Stimulated activated CD4-positive, alpha-beta T cell treated with anti-CD3 and anti-CD28 coated beads, Interleukin-2, amount 100 ng/mL, for 4 hours (primary cell): ENCODE measurements at places on chromosomes 3 and 15.
A peak's percentile ranks its signal among the peaks of the same experiment; 100 is the strongest.

DNA sequence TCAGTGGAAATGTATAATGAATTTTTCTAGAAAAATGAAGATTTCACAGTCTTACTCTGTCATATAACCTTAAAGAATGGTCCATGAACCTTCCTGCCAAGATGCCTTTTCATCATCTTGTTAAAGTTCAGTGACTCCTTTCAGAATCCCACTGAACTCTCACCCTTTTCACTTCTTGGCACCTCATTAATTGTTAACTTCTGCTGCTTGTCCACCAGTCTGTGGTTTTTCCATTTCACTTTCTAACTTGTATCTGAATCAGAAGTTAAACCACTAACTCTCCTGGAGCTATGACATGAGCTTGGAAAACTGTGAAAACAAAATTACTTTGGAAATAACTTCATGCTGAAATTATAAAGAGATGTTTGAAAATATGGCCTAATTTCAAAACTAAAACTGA lies 281.2 kb upstream of the ALCAM start:
- no peak for DNase-seq

DNA sequence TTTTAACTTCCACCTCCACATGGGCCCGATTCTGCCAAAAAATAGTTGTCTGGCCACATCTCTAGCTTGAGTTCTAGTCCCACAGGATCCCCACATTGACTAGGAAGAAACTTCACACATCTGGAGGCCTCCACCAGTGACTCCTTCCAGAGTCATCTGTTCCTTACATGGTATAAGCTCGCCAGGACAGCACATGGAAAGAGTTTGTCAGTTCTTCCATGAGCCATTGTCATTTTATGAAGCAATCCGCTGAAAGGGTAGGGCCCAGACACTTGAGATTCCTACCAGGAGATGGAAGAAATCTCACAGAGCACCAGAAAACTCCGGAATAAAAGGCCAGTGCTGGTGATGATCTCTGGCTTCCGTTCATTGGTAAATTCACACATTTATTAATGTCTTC lies 350.5 kb upstream of the ICE2 start:
- no peak for DNase-seq

DNA sequence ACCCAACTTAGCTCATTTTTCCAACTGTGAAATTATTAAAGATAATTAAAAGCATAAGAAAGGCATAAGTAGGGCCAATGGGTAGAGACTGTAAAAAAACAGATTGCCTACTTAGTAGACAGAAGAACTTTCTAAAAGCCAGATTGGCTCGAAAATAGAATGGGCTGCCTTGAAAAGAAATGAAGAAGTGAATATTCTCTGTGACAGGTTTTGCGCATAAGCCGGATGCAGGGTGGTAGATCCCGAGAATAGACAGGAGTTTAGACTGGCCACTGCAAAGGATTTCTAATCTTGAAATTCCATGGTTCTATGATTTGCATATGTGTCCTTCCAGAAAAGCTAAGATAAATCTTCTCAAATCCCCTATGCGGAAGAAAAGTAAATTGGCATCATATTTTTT lies 173.3 kb upstream of the ICE2 start:
- DNase-seq = no peak

- DNase-seq = no peak
Measured at GRCh38 chr3:124137216-124137615, 145.3 kb upstream of the ROPN1 start.

- DNase-seq = no peak
Measured at GRCh38 chr3:158748237-158748828, 16.1 kb upstream of the RARRES1 start.

DNA sequence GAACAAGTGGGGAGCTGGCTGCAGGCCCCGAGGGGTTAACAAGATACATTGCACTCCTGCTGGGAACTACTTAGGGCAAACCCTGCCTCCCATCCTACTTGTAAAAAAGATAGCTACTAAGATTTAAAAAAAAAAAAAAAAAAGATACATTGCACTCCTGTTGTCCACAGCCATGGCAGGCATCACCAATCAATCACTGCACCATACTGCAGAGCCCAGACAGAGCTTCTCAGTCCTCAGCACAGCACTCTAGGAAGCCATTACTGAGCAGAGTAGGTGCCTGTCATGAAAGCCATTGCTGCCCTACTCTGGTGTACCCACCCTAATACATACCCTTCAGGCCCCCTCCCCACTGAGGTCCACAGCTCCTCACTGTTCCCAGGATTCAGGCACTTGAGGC lies 64.8 kb downstream of the RASGRF1 start:
- no peak for DNase-seq

- no peak for DNase-seq
Measured at GRCh38 chr3:189588475-189589178, 42.6 kb upstream of the TP63 start.

GRCh38 chr15:72463702-72464101 lies 10.4 kb upstream of the ARIH1 start:
- no peak for DNase-seq

DNA sequence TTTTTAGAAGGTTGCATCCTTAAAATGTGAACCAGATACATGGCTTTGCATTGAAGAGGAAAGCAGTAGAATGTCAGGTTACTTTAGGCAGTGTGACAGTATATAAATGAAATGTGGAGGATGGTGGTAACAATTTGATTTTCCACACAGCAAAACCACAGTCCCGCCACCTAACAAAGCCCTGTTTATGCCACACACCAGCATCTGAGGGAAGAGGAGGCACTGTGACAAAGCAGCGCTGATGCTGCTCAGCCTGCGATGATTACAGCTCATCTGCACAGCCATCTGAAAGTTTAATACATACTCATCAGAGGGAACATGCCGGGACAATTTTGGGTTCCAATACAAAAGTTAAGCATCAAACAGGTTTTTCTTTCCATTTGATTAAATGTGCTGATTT lies 8.9 kb downstream of the RNF7 start:
- no peak for DNase-seq

DNA sequence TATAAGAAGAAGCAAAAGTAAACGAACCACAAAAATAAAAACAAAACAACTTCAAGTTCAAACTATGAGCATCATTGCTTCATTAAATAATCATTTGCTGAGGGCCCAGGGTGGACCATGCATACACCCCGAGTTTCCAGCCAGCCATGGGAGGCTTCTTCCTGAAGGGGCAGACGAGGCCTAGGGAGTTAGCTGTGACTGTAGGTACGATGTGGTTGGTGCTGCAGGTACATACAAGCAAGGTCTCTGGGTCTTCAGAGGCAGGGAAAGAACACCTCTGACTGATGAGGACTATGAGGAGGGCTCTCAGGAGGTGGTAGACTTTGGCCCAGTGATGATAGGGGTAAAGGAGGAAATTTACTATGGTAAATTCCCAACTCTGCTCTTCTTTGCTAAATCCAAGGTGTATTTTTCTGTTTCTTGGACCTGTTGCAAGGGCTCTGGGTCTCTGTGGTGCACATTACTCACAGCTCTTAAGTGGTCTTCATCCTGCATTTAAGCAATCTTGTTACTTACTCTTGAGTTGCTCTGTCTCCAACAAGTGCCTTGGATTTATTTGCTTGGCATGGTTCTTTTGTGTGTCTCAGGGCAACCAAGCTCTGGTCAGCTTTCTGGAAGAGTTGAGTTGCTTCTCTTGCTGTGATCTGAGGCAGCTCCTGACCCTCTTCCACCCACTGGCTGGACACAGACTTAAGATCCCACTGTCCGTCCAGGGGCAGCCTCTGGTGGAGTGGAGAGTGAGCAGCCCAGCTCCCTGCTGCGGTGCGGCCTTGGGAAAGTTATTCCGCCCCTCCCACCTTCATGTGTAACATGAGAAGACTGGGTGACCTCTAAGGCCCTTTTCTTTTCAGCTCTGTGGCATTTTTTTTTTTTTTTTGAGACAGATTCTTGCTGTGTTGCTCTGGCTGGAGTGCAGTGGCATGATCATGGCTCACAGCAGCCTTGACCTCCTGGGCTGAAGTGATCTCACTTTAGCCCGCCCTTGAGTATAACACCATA lies 56.1 kb upstream of the KIF23 start:
- DNase-seq = no peak

DNA sequence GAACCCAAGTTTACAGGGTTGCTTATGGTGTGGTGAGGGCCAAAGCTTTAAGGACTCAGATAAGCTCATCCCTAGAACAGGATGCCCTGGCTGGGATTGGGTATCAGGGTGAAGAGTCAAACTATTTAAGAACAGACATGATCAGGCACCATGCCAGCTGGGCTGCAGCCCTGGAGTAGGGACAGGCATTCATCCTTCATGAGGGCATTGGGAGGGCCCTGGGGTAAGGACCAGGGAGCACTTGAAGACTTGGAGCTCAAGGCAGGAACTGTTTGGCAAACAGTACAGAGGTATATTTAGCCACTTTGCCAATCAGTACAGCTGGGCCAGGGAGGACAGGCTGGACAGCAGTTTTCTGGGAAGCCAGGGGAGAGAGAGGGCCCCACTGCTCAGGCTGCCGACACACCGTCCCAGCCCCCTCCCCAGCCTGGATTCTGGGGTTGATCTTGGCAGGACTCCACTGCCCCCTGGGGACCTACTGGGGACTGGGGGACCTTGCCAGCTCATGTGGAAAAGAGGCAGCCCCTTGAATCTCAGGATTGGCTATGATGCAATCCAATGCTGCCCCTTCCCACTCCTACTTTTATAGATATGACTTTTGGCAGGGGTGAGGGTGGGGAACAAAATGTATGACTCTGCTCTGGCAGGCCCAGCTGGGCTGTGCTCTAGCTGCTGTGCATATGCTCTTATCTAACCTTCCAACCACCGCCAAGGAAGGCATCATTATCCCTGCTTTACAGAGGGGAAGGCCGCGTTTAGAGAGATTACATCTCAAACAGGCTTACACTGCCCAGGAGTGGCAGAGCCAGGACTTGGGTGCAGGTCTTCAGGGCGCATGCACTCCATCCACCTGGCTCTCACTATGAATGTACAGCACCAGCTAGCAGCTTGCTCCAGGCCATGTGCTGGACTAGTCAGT lies 2.3 kb downstream of the PLA2G4E start:
- DNase-seq = no peak

GRCh38 chr15:75732809-75733451 lies 20.3 kb upstream of the CSPG4 start:
- peak; percentile 16 for DNase-seq

DNA sequence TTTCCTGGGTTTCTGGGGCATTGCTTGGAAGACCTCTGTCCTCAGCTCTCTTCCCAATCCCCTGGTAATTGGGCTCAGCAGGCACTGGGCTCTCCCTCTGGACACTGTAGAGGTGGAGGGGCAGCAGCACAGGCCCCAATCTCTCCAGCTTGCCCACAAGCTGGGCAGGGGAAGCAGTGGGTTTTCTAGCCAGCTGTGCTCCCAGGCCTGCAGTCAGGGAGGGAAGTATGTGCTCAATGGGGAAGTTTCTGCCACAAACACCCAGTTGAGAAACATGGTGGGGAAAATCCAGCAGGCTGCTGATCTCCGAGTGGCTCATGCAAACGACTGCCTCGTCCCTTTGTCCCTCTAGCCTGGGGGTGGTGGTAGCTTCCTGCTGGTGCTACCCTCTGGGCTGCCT lies 12.8 kb upstream of the RFT1 start:
- DNase-seq = no peak

DNA sequence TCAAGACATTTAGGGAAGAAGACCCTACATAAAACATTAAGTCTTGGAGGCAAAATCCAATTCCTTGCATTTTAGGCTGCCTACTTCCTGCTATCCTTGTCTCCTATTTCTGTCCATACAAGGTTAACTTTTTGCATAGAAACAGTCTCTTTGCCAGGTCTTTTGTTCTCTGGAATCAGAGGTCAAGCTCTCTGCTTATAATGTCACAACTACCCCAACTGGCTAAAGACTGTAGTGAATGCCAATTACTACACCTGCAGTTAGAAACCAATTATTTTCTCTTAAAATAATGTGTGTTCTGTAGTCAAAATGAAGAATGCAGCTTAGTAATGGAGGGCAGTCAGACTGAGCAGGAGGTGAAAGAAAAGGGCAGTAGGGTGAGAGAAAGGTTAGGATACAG lies 856.2 kb downstream of the TUSC7 start:
- DNase-seq = no peak

DNA sequence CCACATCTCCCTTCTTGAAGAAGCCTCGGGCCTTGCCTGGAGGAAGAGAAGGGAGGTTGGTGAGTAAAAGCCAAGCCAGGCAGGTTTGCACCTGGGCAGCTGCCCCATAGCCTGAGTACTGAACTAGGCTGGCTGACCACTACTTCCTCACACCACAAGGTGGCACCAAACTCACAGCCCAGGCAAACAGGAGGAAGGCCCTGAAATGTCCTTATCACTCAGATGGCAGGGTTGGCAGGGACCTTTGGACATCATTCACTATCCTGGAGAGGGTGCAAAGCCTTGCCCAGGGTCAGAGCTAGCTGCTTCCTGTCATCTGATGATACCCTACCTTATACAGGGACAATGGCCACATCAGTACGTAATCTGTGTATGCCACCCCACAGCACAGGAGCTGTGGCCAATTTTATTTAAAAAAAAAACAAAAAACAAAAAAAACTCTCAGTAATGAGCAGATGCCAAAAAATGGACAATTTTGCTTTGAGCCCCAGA lies 2.2 kb upstream of the GRAMD2A start:
- peak; percentile 44 for DNase-seq

- DNase-seq = no peak
Measured at GRCh38 chr3:139797724-139798343, 120.1 kb upstream of the NMNAT3 start.

DNA sequence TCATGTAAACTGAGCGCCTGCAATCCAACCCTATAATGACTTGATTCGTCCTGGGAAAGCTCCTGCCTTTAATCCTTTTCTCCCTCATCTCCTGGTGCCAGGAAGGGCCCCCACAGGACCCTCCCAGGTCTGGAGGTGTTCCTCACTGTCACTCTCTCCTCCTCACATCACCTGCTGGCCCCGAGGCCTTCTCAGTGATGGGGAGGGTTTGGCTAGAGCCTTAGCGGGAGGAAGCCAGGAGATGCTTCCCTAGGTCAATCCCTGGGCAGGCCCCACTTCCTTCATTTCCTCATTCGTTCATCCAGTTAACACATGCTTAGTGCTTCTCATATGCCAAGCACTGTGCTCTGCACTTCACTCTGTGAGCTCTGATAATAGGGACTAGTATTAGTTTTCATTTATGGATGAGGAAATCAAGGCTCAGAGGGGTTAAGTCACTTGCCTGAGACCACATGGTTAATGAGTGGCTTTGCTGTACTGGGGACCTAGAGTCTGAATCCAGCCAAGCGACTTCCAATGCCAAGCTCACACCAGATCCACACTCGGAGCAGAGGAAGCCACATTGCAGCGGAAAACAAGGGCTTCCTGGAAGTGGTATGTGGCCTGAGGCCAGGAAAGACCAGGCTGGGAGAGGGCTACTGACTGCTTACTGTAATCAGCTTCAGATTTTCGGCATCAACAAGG lies 50.3 kb upstream of the CHRNB4 start:
- no peak for DNase-seq

DNA sequence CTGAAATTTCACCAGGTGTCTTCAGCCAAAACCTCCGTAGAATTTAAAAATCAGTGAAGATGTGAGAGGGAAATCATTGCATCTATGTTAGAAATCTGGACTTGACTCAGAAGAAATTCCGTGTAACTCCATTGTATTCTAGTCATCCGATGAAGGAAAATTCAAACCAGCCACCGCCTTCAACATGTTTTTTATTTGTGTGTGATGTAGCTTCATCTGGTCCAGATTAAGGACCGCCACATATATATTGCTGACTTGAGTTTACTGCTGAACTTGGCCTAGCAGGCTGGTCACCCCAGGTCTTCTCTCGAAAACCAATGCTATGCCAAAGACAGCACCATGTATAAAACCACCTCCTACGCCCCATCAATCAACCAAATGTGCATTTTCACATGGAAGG lies 120.9 kb downstream of the FOXP1 start:
- DNase-seq = no peak

GRCh38 chr15:60423537-60423936 lies 25.8 kb upstream of the ANXA2 start:
- no peak for DNase-seq
